Glutamatergic neuron (in vitro differentiated cells): ENCODE measurements at places on chromosomes 3 and 15. TPM values are rescaled to one million over a fixed set of nuclear protein-coding genes. Genes with fewer than 3 reads are reported as not detected.
A peak's percentile ranks its signal among the peaks of the same experiment; 100 is the strongest.

CSPG5 gene
- total RNA-seq: 0.76 TPM

LAMB2 gene
- 16.6 TPM for total RNA-seq

ZNF80 gene
- total RNA-seq: not detected

RHO gene
- not detected for total RNA-seq

DNA sequence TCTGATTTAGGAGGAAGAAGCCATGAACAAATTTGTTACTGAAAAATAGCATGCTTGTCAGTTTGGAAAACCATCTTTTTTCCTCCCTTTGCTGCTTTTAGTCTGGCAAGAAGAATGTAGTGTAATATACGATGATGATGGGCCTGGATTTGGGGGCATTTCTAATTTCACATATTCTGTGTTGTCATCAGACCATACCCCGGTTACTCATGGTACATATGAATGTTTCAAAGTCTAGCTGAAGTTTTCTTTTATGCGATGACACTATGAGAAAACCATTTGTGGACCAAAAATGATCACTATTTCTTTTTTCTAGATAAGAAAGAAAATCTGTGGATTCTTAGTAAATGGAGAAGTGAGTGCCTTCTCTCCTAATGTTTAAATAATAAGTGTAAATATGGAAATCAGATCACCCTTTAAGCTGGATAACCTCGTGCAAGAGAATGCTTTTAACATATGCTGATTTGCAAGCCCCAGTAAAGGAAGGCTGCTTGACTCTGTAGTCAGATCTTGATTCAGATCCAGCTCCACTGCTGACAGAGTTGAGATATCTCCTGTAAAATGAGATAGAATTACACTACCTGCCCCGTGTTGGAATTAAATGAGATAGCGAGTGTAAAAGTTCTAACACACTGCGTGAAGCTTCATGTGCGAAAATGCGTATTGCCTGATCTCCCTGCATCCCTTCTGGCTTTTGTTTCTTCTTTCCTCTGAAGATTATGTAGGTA, 3.0 kb downstream of the MEF2A start:
- H3K27me3 ChIP-seq: peaks cover 12% of the 10 kb centered on the region
- H3K4me3 ChIP-seq: peak overlapping the region; percentile 51
- no peak overlapping the region for H3K27ac ChIP-seq
- no peaks in the 10 kb centered on the region for H3K36me3 ChIP-seq

DNA sequence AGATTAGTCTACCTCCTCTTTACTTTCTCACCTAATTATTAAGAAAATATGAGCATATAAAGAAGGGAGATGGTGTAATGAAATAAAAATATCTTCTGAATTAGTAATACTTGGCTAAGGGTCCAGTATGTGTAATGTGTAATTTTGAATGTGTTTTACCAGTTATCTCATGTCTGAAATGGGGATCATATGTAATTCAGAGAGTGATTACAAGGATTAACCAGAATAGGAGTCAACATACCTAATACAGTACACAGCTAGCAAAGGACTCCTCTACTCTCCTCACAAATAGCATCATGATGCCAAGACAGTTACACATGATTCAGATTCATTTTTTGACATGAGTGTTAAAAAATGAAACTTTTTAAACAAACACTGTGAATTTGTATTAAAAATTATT, 570.4 kb downstream of the SI start:
- no peaks in the 10 kb centered on the region for H3K4me1 ChIP-seq
- DNase-seq: no peak
- no peaks in the 10 kb centered on the region for H3K36me3 ChIP-seq
- H3K27ac ChIP-seq: no peak overlapping the region

- H3K27ac ChIP-seq: no peak overlapping the region
- peaks cover 7% of the 10 kb centered on the region for H3K4me1 ChIP-seq
- DNase-seq: no peak
- peaks cover 6% of the 10 kb centered on the region for H3K27me3 ChIP-seq
These were observed 227.7 kb downstream of the ADAMTS17 start for GRCh38 chr15:100114100-100114499.

DNA sequence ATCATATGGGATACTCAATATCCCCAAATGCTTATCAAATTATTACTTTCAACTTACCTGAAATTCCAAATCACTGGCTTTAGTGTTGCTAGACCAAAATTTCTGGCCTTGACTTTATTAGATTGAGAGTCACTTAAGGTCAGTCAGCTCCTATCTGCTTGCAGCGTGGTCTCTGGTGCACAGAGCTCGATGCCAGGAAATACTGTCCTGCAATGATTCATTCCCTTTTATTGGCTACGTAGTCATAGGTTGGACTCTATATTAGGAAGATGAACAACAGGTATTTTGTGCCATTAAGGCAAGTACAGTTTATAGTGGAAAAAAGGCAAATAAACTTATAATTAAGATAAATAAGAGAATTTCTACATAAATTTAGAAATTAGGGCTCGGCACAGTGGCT, 378.6 kb upstream of the MCTP2 start:
- H3K27me3 ChIP-seq: no peaks in the 10 kb centered on the region
- H3K4me3 ChIP-seq: no peak overlapping the region
- no peaks in the 10 kb centered on the region for H3K4me1 ChIP-seq
- no peak overlapping the region for H3K27ac ChIP-seq
- no peak for DNase-seq

- no peaks in the 10 kb centered on the region for H3K27me3 ChIP-seq
- H3K4me3 ChIP-seq: peak overlapping the region; percentile 49
- no peak for DNase-seq
- H3K4me1 ChIP-seq: peaks cover 8% of the 10 kb centered on the region
- H3K27ac ChIP-seq: no peak overlapping the region
These were observed 2.5 kb downstream of the PRKAR2A start for GRCh38 chr3:48845170-48845569.

GRCh38 chr3:42033741-42034140, 57.4 kb upstream of the TRAK1 start:
- H3K4me3 ChIP-seq: peak overlapping the region; percentile 77
- H3K27ac ChIP-seq: peak overlapping the region; percentile 98
- DNase-seq: no peak
- peaks cover 24% of the 10 kb centered on the region for H3K36me3 ChIP-seq

DNA sequence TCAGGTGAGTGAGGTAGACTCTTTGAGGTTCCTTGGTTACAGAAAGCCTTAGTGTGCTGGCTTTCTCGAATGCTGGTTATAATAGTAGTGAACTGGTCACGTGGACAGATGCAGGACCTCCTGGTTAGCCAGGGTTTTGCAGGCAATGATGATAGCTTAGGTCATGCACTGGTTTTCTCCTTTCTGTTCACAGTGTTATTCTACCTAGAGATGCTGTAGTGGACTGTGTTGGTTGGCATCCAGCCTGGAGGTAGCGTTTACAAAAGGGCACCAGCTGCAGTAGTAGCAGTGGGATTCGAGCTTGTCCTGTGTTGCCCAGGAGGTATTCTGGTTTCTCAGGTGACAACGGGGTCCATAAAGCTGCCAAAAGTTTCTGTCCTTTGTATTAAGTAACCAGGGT, 27.0 kb downstream of the PCCB start:
- H3K4me3 ChIP-seq: no peak overlapping the region
- no peaks in the 10 kb centered on the region for H3K36me3 ChIP-seq
- no peak overlapping the region for H3K27ac ChIP-seq
- H3K4me1 ChIP-seq: peaks cover 2% of the 10 kb centered on the region
- no peak for DNase-seq
